ENCODE measurements at places on chromosomes 16 and 17.

- DNase-seq: no peak
These were observed 6.4 kb downstream of the CASKIN2 start for GRCh38 chr17:75508931-75509361.

GRCh38 chr17:56656701-56657327 is 63.3 kb downstream of the NOG start:
- no peak for DNase-seq

- no peak for DNase-seq
These were observed 174.2 kb downstream of the STX8 start for GRCh38 chr17:9401434-9401833.

DNA sequence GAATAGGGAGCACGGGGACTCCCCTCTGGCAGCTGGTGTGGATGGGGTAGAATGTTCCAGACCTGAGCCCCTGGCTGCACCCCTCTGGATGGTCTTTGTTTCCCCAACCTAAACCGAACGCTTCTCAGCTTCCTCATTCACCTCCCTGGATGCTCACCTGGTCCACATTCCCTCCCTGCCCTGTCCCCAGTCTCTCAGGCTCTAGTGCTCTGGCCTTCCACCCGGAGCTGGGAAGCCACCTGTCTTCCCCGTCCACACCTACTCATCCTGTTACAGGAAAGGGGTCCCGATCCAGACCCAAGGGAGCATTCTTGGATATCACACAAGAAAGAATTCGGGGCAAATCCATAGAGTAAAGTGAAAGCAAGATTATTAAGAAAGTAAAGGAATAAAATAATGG is 73.5 kb downstream of the CYLD start:
- DNase-seq: no peak

DNA sequence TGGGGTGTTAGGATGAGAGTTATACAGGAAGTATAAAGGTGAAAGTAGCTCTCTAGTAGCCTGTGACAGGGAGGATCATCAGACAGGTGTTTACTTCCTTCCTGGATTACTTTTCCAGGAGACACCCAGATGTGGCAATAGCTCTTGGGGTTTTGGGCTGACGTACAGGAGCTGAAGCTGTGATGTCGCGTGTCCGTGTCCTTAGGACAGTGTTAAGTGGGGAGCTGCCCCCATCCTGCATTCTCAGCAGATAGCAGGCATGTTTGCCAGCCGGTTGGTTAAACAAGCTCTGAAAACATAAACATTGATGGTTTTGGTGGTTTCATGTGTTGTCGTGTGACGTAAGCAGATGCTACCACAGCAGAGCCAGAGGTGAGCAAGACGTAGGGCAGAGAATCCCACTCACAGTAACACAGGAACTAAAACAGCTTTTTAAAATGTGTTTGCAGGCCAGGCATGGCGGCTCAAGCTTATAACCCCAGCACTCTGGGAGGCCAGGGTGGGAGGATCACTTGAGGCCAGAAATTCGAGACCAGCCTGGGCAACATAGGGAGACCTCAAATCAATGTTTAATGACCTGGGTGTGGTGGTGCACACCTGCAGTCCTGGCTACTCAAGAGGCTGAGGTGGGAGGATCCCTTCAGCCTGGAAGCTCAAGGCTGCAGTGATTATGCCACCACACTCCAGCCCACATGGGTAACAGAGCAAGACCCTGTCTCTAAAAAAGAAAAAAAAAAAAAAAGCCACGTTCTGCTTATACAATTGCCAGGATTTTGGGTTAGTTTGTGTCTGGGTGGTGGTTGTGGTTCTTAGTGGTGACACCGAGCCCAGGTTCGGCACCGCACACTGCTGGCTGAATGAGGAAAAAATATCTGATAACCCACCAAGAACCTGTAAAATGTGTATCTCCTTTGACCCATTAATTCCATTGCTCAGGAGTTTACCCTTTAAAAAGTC is 18.2 kb upstream of the IL17C start:
- peak; percentile 31 for DNase-seq

DNA sequence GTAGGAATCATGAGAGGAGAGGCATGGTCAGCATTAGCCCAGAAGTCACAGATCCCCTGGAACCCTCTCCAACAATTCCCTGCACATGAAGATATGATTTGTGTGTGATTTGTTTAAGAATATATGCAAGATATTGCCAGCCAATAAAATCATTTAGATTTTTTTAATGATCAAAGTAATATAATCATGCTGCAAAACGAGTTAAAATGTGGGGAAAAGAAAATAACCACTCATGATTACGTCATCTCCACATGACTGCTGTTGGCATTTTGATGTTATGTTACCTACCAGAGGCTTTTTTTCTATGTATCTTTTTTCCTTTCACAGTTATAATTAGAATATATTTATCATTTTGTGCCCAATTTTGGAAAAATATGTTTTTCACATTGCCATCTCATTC is 22.4 kb downstream of the SLC35G3 start:
- DNase-seq: no peak

- peak; percentile 16 for DNase-seq
These were observed 1.0 kb downstream of the ZNF319 start for GRCh38 chr16:57999366-57999970.

DNA sequence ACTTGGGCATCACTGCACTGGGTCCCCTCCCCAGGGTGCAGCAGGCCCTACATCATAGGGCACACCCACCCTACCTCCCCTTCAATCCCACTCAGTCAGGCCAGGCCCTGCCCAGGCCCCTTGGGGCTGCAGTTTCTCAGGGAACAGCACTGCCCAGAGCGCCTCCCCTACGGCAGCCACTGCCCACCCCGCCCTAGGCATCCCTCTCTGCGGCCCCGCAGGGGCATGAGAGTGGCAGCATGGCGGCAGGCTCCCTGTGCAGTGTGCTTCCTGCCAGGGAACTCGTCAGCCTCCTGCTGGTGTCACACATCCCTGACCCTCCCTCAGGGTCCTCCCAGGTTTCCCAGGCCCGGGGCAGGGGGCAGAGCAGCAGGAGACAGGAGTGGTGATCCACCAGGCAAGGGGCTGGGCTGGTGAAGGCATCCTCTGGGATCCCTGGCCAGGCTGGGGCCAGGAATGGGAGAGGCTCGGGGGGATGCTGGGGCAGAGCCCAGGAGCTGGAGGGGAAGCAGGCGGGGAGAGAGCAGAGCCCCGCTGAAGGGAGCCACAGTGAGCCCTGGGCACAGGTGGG is 16.2 kb upstream of the BAHCC1 start:
- DNase-seq: no peak

DNA sequence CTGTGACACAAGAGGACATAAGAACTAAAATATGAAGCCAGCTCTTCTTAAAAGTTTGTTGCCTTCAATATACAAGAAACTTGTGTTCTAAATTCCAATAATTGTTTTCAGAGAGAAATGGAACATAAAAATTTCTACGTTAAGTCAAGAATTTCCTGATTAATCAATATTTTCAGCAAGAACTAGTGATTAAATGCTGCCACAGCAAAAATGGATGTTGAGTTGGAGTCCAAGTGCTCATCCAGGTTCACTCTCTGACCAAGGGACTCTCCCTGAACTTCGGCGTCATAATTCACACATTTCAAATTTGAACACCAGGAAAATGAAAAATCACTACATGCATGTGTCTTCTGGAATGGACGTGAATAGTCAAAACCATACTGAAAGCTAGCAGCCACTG is 1263.6 kb upstream of the GOT2 start:
- DNase-seq: no peak

GRCh38 chr17:27553019-27553511 is 77.9 kb upstream of the LGALS9 start:
- no peak for DNase-seq

DNA sequence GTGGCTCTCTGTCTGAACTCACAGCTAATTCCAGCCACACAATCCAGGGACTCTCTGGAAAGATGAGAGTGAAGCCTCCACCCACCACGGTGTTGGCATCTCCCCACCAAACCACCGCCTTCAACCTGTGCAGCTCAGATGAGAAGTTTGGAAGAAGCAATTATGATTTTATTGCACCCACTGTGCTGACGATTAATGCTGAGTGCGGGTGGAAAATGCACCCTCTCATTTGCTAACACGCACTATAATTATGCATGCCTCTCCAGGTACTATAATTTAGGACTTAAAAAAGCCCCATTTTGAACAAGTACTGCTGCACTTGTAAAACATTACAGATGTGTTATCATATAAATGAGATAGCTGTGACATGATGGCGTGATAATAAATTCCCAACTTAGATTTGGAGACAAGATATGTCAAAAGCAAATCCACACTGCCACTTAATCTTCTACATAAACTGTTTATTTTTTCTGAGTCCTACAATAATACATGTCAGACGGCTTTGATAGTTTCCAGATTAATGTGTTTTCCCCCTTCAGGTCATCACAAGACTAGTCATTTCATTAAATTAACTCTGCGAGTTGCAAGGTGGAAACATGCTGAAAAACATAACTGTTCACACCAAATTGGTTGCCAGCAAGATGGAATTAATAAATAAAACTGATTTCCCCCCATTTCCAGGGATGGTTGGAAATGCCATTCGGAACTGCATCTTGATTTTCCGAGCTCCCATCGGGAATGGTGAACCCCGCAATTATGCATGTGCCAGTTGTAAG is 466.5 kb upstream of the MAF start:
- DNase-seq: no peak

DNA sequence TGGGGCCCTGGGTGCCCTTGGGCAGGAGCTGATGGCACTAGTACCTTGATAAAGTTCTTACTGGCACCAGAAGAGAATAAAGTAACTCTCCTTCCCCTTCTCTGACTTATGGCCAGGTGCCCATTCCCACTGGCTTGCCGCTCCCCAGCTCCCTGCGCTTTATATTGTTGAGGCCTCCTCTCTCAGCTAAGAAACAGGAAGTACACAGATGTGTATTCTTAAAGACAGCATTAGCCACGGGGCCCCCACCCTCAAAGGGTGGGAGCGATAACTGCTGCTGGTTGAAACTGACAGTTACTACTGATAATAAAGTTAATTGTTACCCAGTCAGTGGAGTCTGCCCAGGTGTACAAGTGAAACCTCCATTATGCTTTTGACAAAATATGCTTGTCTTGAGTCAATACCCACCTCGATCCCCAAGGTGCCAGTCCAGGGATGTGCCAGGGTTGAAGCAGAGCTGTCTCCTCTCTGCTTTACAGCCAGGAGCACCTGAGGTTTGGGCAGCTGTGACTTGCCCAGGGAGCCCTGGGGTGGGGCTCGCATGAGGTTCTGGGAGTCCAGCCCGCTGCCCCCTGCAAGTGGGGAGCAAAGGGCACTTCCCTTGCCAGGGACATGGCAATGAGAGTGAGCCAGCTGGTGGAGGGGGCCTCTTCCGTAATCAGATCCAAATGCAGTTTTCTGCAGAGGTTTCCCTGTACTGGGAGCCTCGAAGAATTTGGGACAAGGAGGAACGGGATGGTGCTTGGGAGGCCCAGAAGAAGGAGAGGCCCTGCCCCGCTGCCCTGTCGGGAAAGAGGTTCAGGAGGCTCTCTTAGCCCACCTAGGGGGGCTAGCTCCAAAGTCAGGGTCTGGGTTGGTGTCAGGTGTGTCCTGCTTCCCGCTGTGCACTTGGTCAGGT is 5.4 kb upstream of the CLDN9 start:
- DNase-seq: no peak

- no peak for DNase-seq
These were observed 67.2 kb upstream of the CDC42EP4 start for GRCh38 chr17:73378974-73379470.

- no peak for DNase-seq
These were observed 350.4 kb downstream of the HS3ST4 start for GRCh38 chr16:26041952-26042668.

- DNase-seq: no peak
These were observed 28.6 kb downstream of the TPPP3 start for GRCh38 chr16:67364600-67365235.

GRCh38 chr16:28218109-28218508 is 6.3 kb upstream of the XPO6 start:
- DNase-seq: peak; percentile 54

DNA sequence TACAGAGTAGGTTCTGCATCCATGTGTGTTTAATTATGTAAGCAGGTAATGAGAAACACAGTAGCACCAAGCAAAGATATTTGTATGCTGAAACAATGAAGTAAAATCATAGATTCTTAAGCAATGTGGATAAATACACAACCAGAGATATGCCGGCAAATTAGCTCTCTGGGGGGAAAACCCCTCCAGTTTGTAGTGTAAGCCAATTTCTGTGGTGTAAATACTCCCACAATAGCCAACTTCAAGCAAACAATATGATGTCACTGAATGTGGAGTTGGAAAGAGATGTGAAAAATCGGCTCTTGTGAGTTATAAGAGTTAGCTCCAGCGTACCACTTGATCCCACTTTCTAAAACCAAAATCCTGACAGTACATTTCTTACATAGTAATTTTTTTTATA is 3.9 kb upstream of the KRT38 start:
- DNase-seq: no peak

- no peak for DNase-seq
These were observed 613.7 kb downstream of the TMEM114 start for GRCh38 chr16:7976563-7976962.

GRCh38 chr17:68320311-68320865 is 29.1 kb downstream of the ARSG start:
- DNase-seq: no peak

DNA sequence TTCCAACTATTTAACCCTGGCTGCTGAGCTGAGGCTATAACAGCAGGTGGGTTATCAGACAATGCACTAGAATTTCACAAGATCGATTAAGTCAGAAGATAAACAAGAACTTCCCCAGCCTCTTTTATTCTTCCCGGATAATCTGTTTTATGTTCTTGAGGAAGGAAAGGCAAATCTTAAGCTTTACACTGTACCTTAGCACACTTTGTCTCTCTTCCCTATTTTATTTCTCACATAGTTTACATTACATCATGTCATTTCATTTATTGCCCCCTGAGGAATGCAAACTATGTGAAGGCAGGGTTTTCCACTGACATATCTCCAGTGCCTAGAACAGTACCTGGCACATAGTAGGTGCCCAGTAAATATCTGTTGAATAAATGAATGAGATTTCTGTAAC is 139.6 kb downstream of the SKAP1 start:
- DNase-seq: no peak

DNA sequence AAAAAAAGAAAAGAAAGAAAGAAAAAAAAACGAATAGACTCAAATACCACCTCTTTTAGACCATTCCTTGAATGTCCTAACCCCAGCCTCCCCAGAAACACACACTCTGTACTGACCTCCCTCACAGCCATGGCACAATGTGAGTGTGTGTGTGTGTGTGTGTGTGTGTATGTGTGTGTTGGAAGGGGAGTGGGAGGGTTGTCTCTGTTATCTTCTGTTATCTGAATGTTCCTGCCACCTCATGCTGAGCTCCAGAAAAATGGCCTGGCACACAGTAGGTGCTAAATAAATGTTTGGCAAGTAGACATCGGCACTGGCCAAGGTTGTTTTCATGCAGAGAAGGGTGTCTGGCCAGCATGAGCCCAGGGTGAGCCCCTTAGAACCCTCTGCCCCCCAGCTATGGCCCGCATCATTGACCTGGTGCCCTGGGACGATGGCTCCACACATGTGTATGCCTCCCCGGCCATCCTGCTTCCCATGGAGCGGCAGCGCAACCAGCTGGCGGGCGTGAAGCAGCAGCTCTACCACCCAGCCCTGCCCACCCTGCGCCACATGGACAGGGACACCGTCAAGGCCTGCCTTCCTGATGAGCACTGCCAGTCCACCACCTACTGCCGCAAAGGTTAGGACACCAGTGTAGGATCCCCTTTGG is 6.6 kb upstream of the CNGB1 start:
- DNase-seq: no peak

- DNase-seq: no peak
These were observed 209.4 kb upstream of the CIBAR2 start for GRCh38 chr16:85321509-85322271.

GRCh38 chr16:12092544-12092921 is 116.0 kb downstream of the SNX29 start:
- DNase-seq: no peak

Data from activated CD4-positive, alpha-beta T cell treated with anti-CD3 and anti-CD28 coated beads, Interleukin-2, amount 50 U/mL, for 4 hours (primary cell).